CD4-positive, alpha-beta T cell treated with Interleukin-17A for 4 hours (primary cell): ENCODE measurements at places on chromosomes 12 and 14.

- DNase-seq: no peak
Measured at GRCh38 chr12:89721291-89721987, 12.8 kb upstream of the ATP2B1 start.

DNA sequence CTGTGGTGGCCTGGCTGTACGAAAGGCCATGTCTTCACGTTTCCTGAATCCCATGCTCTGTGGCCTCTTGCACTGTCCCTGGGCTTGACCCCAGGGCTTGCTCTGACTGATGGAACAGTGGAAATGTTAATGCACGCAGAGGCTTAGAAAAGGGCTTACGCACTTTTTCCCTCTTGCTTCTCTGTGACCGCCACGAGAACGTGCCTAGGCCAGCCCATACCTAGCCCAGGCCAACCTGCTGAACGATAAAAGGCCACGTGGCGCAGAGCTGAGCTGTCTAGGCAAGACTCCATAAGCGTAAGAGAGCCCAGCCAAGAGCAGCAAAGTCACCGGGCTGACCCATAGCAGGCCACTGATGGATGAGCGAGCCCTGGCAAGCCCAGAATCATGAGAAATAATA is 18.3 kb downstream of the TTC7B start:
- no peak for DNase-seq

DNA sequence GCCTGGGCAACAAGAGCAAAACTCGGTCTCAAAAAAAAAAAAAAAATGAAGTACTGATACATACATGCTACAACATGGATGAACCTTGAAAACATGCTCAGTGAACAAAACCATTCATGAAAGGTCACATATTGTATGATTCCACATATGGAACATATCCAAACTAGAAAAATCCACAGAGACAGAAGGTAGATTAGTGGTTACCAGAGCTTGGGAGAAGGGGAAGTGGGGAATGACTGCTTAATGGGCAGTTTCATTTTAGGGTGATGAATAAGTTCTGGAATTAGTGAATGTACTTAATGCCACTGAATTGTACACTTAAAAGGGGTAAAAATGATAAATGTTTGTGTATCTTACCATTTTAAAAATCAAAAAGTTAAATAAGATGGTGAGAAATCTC is 2.7 kb downstream of the ITGB7 start:
- DNase-seq: no peak

GRCh38 chr14:55450987-55451386 is 10.6 kb upstream of the TBPL2 start:
- no peak for DNase-seq

GRCh38 chr14:106681568-106681967 is 1155.2 kb downstream of the TMEM121 start:
- no peak for DNase-seq

GRCh38 chr12:93585247-93585646 is 12.8 kb downstream of the SOCS2 start:
- DNase-seq: no peak

DNA sequence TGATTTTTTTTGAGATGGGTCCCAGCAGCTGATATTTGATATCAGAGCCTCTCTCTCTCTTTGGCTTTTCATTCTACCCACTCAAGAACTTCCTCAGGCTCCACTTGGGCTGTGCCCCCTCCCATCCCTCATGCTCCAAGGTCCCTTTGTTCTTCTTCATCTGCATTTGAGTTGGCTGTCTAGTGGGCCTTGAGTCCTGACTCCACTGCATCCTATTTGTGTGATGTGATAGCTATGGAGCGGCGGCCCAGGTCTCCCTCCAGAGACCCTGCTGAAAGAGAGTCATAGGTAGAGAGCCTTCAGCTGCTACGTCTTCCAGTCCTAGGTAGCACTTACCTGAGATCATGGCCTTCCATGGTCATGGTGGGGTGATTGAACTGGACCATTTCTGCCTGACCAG is 123.1 kb upstream of the VRK1 start:
- DNase-seq: no peak

DNA sequence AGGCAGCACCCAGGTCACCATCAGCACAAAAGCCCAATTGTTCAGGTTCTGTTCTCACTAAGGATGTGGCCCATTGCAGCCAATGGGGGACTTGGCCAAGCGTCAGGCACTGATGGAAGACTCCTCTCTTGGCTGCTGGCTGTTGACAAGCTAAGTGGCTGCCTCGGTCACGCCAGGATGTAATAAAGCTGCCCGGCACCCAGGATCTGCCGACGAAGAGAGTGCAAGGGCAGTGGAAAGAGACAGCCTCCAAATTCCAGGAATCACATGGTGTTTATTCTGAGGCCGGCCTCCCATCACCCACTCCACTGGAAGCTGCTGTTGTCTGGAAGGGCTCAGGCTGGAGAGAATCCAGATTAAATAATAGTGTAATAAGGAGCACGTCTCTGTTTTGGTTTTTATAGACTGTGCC is 451.8 kb upstream of the TBX3 start:
- no peak for DNase-seq

- no peak for DNase-seq
Measured at GRCh38 chr12:19150273-19150900, 20.9 kb downstream of the PLEKHA5 start.

DNA sequence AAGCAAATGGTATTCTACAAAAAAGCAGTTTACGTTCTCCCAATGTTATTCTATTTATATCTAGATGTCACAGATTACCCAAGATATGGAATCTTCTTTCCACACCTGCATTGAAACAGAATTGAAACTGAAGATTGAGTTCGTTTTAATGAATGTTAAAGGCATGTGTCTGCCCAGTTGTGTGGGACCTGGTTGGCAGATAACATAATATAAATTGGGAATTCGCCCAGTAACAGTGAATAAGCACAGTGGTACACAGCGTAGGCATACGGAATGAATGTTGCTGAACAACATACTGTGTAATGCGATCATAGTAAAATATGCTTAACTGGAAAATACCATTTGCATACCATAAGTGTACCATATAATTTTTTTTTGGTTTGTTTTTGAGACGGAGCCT is 4.3 kb downstream of the KHNYN start:
- DNase-seq: no peak

- no peak for DNase-seq
Measured at GRCh38 chr14:31059152-31059924, 33.2 kb upstream of the STRN3 start.

DNA sequence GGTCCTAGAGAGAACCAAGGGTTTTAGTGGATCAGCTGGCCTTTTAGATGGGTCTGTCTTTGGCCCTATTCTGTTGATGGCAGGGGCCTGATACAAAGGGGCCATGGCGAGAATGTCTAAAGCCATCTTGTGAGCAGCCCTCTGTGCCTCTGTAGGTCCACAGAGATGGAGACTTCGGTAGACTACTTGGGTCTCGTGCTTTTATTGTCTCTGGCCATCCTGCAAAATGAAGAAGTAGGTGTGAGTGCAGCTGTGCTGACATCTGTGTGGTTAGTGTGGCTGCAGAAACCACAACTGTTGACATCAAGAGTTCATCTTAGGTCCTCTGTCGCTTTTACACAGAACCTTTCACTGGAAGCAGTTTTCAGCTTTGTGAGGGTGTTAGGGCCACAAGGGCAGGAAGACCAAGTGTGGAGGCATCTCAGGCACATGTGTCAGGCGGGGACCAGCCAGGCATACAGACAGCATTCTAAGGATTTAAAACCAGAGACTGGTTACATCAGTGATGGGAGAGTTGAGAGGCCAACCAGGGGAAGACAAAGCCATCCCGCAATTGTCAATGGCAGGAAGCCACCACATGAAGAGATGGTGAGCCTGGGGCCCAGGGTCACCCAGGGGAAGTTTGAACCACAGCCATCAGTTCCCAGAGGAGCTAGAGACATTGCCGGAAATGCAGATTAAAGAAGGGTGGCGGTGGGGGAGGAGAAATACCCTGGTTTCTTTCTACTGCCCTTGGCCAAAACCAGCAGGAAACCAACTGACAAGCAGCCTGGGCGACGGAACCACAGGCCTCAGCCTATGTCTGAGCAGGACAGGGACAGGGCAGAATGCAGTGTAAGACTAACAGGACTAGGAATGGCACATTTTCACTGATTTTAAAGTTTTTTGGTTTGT is 13.0 kb upstream of the TPCN1 start:
- peak; percentile 47 for DNase-seq

- no peak for DNase-seq
Measured at GRCh38 chr12:104094284-104094683, 30.0 kb downstream of the HCFC2 start.

DNA sequence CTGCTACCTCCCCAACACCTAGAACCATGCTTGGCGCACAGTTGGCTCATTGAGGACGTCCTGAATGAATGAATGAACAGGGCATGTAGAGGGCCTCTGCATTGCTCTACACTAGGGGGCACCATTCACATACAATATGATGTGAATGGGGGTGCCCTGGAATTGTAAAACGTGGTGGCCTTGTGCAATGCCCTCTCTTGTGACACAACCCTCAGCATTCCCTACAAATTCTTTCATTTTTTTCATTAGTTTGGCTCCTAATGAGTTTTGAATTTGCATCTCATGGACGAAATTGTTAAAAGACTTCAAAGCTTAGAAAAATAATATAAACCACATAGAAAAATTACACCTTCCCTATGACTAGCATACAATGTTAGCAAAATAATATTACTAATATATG is 2.3 kb upstream of the DIO2 start:
- DNase-seq: no peak

GRCh38 chr14:61416591-61416990 is 95.2 kb downstream of the PRKCH start:
- DNase-seq: no peak
